ENCODE measurements at places on chromosomes 7 and 10. TPM values are rescaled to one million over a fixed set of nuclear protein-coding genes. Genes with fewer than 3 reads are reported as not detected.

GRCh38 chr7:47714669-47715607 is 133.0 kb upstream of the TNS3 start:
- no peak for DNase-seq
- no peak overlapping the region for H3K4me3 ChIP-seq
- H3K27me3 ChIP-seq: peaks cover 14% of the 10 kb centered on the region
- H3K4me1 ChIP-seq: no peaks in the 10 kb centered on the region

GRCh38 chr10:70656489-70656888 is 15.8 kb upstream of the ADAMTS14 start:
- H3K4me1 ChIP-seq: peaks cover 33% of the 10 kb centered on the region
- no peak overlapping the region for H3K27ac ChIP-seq
- no peaks in the 10 kb centered on the region for H3K27me3 ChIP-seq
- H3K36me3 ChIP-seq: no peaks in the 10 kb centered on the region
- no peak overlapping the region for H3K4me3 ChIP-seq

GRCh38 chr7:940599-941408 is 13.7 kb downstream of the ADAP1 start:
- H3K4me3 ChIP-seq: no peak overlapping the region
- H3K27ac ChIP-seq: no peak overlapping the region
- no peaks in the 10 kb centered on the region for H3K36me3 ChIP-seq

- DNase-seq: no peak
- H3K4me3 ChIP-seq: no peak overlapping the region
- no peaks in the 10 kb centered on the region for H3K36me3 ChIP-seq
- H3K27me3 ChIP-seq: no peaks in the 10 kb centered on the region
- H3K27ac ChIP-seq: no peak overlapping the region
Measured at GRCh38 chr7:21580073-21580521, 37.3 kb downstream of the DNAH11 start.

Gene EBLN1
- total RNA-seq: 0.95 TPM

- H3K27ac ChIP-seq: no peak overlapping the region
- no peak for DNase-seq
- no peaks in the 10 kb centered on the region for H3K27me3 ChIP-seq
- H3K36me3 ChIP-seq: no peaks in the 10 kb centered on the region
- H3K4me1 ChIP-seq: no peaks in the 10 kb centered on the region
Measured at GRCh38 chr7:126840869-126841268, 411.9 kb downstream of the GRM8 start.

DNA sequence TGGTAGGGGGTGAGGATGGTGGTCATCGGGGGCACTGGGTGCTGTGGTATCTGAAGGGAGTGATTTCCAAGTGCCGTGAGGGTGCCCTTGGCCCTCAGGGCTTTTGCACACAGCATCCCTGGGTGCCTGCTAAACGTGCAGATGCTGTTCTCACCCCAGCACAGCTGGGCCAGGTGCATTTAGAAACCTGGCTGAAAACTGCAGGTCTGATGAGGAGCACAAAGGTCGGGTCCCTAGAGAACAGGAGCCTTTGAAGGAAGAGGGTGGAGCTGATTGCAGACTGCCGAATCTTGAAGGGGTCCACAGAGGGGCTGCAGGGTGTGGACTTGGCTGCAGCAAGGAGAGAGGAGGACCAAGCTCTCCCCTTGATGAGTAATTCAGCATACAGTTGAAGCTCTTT is 32.0 kb downstream of the ZMIZ1 start:
- no peak overlapping the region for H3K27ac ChIP-seq
- no peak overlapping the region for H3K4me3 ChIP-seq
- H3K27me3 ChIP-seq: no peaks in the 10 kb centered on the region

- no peaks in the 10 kb centered on the region for H3K4me1 ChIP-seq
- DNase-seq: no peak
- H3K27me3 ChIP-seq: no peaks in the 10 kb centered on the region
- H3K27ac ChIP-seq: no peak overlapping the region
- H3K4me3 ChIP-seq: no peak overlapping the region
- H3K36me3 ChIP-seq: no peaks in the 10 kb centered on the region
Measured at GRCh38 chr10:59771162-59771807, 18.0 kb upstream of the MRLN start.

Gene PRSS2
- total RNA-seq: 23.9 TPM

DNA sequence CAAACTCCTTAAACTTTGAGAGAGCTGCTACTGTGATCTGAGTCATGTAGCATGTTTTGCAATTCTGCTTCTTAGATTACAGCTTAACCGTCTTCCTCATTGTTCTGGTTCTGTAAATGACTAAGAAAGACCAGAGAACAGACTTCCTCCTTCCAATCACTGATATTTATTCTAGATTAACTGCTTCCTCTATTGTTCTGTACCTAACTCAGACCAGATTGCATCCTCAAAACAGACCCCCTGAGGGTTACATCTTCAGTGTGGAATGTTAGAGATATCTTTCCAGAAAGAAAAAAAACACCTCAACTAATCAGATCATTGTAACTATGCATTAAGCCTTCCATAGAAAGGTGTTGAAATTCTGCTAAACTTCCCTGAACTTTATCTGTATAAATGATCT is 5.7 kb upstream of the PIP start:
- DNase-seq: no peak
- no peak overlapping the region for H3K4me3 ChIP-seq
- no peaks in the 10 kb centered on the region for H3K27me3 ChIP-seq
- H3K36me3 ChIP-seq: no peaks in the 10 kb centered on the region
- no peaks in the 10 kb centered on the region for H3K4me1 ChIP-seq

- no peak overlapping the region for H3K27ac ChIP-seq
- H3K4me1 ChIP-seq: peaks cover 3% of the 10 kb centered on the region
- DNase-seq: no peak
- no peaks in the 10 kb centered on the region for H3K36me3 ChIP-seq
Measured at GRCh38 chr7:3884543-3884942, 583.5 kb downstream of the SDK1 start.

DNA sequence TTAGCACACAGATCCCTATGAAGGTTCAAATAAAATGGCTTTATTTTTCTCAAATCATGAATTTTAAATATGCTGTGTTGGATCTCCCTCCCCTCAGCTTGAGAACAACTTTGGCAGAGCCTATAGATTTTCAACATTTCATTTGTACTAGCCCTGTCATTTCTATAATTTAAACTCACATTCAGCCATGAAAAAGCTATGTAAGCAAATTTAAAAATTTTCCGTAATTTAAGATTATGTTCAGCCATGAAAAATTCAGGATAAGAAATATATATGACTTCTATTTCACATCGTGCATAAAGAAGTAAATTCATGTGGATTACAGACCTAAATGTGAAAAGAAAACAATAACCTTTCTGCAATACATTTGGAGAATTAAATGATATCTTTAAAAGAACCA is 36.5 kb upstream of the SCIN start:
- H3K36me3 ChIP-seq: no peaks in the 10 kb centered on the region
- H3K27me3 ChIP-seq: no peaks in the 10 kb centered on the region
- no peak for DNase-seq
- no peak overlapping the region for H3K27ac ChIP-seq
- no peaks in the 10 kb centered on the region for H3K4me1 ChIP-seq
- H3K4me3 ChIP-seq: no peak overlapping the region

DNA sequence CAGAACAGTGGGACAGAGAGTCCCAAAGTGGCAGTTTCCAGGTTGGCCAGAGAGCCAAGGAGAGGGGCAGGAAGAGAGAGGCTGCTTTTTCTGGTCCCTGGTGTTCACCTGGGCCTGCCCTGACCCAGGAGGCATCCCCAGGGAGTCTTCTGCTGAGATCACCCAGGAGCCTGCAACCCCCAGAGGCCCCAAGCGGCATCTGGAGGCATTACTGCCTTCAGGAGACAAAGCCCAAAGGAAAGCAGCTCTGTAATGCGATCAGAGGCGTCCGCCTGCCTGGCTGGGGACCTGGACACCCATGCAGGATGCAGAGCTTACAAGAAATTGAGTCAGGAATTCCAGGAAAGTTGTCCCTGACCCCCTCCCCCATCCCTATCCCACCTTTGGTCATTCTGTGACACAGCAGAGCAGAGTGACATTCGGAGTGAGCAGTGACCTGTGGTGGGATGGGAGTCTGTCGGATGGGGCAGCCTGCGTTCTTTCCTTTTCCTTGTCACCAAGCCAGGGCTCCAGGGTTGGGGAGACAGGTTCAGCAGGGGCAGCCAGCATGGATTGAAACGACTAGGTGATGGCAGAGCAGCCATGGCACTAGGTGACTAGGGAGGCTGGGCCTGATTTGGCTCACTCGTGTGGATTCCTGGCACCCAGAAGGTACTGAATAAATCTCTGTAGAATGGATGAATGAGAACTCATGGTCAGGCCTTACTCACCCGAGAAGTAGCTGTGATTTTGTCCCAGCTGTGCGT is 10.4 kb downstream of the UNC5B start:
- peak; percentile 42 for DNase-seq
- H3K36me3 ChIP-seq: no peaks in the 10 kb centered on the region
- no peak overlapping the region for H3K4me3 ChIP-seq
- no peak overlapping the region for H3K27ac ChIP-seq
- H3K4me1 ChIP-seq: peaks cover 19% of the 10 kb centered on the region
- peaks cover 19% of the 10 kb centered on the region for H3K27me3 ChIP-seq

Gene C10orf105
- 0.09 TPM for total RNA-seq

DNA sequence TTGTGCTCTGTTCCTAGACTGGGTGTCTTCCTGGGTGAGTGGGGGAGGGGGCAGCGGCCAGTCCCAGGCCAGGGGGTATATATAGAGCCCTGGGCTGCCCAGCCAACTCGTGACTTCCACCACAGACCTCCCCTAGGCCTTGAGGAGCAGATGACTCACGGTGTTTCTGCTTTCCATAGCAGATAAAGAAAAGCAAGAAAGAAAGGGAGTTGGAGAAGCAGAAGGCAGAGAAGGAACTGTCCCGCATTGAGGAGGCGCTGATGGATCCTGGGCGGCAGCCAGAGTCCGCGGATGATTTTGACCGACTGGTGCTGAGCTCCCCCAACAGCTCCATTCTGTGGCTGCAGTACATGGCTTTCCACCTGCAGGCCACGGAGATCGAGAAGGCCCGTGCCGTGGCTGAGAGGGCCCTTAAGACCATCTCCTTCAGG is 10.1 kb downstream of the CALHM2 start:
- DNase-seq: no peak
- no peak overlapping the region for H3K27ac ChIP-seq
- H3K27me3 ChIP-seq: no peaks in the 10 kb centered on the region
- no peak overlapping the region for H3K4me3 ChIP-seq
